Spleen (tissue), 13 donors: ENCODE measurements at places on chromosomes 12 and 14. TPM values are rescaled to one million over a fixed set of nuclear protein-coding genes. Genes with fewer than 3 reads are reported as not detected.

DNA sequence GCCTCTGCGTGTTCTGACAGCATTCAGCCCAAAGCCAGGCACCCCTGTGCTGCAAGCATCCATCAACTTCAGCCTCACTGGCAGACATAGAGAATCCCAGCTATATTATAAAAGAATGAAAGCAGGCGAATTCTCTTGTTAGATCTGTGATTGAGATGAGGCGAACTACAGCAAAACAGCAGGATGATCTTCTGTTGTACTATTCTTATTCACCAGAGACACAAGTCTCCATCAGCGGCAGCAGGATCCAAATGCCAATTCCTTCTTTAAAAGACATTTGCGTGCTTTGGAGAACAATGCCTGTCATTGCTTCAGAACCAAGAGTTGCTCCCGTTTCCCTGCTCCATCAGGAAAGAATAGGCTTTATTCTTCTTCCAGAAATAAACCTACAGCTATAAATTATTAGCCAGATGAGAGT lies 188.9 kb downstream of the SLC41A2 start:
- no peak overlapping the region for H3K4me3 ChIP-seq
- no peaks in the 10 kb centered on the region for H3K36me3 ChIP-seq
- H3K4me1 ChIP-seq: peaks cover 6% of the 10 kb centered on the region
- no peak overlapping the region for H3K27ac ChIP-seq
- DNase-seq: no peak

Gene GDF3
- total RNA-seq: 1.1 TPM

DNA sequence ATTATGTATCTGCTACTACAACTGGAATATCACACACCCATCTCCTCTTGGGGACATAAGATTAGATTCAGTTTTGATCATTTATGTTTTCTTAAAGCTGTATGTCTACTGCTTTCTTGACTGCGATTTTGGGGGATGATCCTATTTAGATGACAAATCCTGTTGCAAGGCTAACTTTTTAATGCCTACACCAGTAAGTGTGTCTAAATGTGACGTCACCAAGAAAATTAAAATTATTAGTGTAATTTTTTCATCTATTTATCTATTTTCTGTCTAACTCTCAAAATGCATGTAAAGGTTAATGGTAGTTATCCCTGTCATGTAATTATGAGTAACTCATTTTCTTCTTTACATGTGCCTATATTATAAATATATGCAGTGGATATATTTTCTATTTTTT lies 170.9 kb upstream of the PPFIA2 start:
- no peaks in the 10 kb centered on the region for H3K36me3 ChIP-seq
- no peak for DNase-seq
- H3K27ac ChIP-seq: no peak overlapping the region
- H3K4me3 ChIP-seq: no peak overlapping the region

GRCh38 chr14:64405295-64405694 lies 17.1 kb downstream of the MTHFD1 start:
- H3K4me1 ChIP-seq: peaks cover 5% of the 10 kb centered on the region
- peaks cover 23% of the 10 kb centered on the region for H3K36me3 ChIP-seq
- H3K27me3 ChIP-seq: no peaks in the 10 kb centered on the region

DNA sequence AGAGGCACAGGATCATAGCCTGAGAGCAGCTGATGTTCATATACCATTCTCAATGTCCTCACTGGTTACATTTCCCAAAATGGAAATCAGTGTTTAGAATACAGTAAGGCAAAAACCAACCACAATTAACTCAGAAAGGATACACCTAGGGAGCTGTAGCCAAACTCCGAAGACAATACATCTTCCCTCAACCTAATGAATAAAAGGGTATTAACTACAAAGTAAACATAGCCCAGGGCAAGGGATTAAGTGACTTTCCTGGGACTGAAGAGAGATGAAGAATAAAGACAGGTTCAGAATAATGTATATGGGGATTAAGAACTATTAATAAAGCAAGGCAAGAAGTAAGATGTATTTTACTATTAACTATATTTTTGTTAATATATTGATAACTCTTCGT lies 79.5 kb downstream of the RPS29 start:
- no peak overlapping the region for H3K4me3 ChIP-seq
- no peak for DNase-seq
- H3K4me1 ChIP-seq: no peaks in the 10 kb centered on the region

GRCh38 chr12:52423661-52424500 lies 10.3 kb downstream of the KRT75 start:
- peak; percentile 64 for DNase-seq
- H3K27me3 ChIP-seq: no peaks in the 10 kb centered on the region
- no peaks in the 10 kb centered on the region for H3K36me3 ChIP-seq
- H3K4me3 ChIP-seq: no peak overlapping the region

Gene RND1
- 3.0 TPM for total RNA-seq
